ENCODE measurements at places on chromosomes 7 and 10. TPM values are rescaled to one million over a fixed set of nuclear protein-coding genes. Genes with fewer than 3 reads are reported as not detected.

The SGPL1 gene
- total RNA-seq: 15.3 TPM

The CYP3A7 gene
- total RNA-seq: not detected

The CYCS gene
- 711 TPM for total RNA-seq

The ABCB4 gene
- total RNA-seq: 5.7 TPM

The LSM8 gene
- 22.8 TPM for total RNA-seq

The SEC31B gene
- total RNA-seq: 8.5 TPM

The PLAU gene
- total RNA-seq: 6.6 TPM

The BEND7 gene
- 17.4 TPM for total RNA-seq

The CLEC2L gene
- not detected for total RNA-seq

The ELAPOR2 gene
- 4.3 TPM for total RNA-seq

DNA sequence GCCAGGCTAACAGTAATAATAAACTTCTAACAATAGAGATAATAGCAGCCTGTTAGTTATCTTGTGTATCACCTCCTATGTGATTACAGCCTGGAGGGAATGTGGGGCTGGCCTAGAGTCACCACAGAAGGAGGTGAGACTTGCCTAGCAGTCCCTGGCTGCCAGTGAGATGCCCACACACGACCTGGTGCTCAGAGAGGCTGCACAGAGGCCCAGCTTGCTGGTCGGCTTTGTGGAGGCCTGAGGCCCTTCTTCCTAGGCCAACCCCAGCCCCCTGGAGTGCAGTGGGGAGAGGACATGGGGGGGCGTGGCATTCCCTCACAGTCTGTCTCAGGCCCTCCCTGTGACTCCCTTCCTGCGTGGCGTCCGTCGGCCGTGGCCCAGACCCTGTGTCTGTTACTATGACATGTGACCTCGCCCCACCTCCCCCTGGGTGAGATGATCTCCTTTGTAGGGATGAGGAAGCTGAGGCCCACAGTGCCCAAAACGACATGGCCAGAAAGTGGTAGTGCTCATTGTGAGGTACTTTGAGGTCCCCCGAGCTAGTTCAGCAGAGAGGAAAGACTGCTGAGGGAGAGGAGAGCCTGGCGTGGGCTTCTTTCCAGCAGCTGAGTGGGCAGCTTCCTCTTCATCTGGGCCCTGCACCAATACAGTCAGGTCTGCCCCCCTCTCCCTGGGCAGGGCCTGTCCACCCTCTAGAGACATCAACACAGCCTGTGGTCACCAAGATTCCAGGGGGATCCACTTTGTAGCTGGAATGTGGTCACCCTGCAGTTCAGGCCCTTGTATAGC lies 29.7 kb downstream of the UNC5B start:
- peak; percentile 58 for DNase-seq

GRCh38 chr10:17410907-17411306 lies 43.5 kb downstream of the ST8SIA6 start:
- DNase-seq: no peak

DNA sequence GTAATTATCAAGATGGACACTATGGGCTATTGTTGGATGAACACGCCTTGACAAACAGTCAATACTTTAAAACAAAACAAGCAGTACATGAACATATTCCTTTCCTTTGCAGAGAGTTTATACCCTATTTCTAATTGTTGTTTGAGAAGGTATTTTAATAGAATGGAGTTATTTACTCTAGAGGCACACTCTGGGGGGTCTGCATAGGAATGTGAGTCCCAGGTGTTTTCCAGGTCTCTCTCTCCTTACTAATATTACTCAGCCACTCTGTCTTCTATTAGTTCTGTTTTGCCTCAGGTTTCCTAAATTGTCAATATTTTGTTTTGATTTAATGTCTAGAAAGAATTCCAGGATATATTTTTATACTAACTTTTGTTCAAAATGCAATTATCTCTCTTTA lies 1091.4 kb downstream of the CNTNAP2 start:
- no peak for DNase-seq

- DNase-seq: no peak
Measured at GRCh38 chr7:70071766-70072165, 473.5 kb downstream of the AUTS2 start.

GRCh38 chr10:27783660-27784059 lies 38.0 kb upstream of the MKX start:
- DNase-seq: no peak

- DNase-seq: no peak
Measured at GRCh38 chr10:99337901-99338300, 8.7 kb downstream of the CNNM1 start.

DNA sequence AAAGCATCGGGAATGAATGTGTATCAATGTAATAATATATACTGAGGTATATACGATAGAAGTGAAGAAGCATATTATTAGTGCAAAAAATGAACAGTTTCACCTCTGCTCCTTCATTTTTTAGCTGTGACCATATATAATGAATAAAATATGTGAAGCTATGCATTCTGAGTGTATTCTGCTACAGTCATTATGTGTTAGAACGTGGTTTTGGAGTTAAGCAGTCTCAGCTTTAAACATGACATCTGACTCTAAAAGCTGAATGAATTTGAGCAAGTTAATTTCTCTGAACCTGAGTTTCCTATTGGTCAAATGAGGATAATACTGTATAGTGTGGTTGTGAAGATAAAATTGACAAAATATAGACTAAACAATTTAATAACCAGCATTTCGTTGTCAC lies 358.1 kb downstream of the SUGCT start:
- DNase-seq: no peak

- no peak for DNase-seq
Measured at GRCh38 chr10:60883187-60883586, 60.8 kb downstream of the RHOBTB1 start.

DNA sequence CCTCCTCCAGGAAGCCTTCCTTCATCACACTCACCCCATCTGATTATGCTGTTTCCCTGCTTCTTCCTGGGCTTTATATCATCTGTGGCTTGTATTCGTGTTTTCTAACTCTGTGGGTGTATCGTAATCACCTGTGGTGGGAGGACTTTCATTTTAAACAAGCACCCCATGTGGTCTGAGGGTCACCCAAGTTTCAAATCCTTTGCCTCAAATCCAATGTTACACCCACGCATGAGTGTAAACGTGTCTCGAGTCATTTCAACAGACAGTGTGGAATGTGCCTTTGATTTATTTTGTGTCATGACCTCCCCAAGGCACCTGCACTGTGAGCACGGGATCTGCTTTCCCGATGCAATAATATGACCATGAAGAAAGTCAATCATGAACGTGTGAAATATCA lies 17.5 kb upstream of the LYZL2 start:
- no peak for DNase-seq

DNA sequence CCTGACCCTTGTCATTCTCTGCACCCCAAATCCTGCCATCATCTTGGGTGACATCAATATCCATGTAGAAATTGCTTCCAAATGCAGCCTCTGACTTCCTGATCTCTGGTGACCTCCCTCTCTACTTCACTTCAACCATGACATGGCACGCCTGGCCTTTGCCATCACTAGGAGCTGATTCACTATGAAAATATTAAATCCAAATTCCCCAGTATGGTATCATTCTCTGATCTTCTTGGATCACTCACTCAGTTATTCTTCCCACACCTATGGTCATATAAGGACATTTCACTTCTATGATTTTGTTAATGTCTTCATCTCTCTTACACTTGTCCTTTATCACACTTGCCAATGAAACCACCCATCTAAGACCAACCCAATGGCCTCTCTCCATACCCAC lies 73.7 kb upstream of the ODAD2 start:
- no peak for DNase-seq

- no peak for DNase-seq
Measured at GRCh38 chr7:149430192-149430591, 30.7 kb downstream of the ZNF777 start.

- DNase-seq: no peak
Measured at GRCh38 chr10:127402596-127403409, 146.3 kb upstream of the NPS start.
